ENCODE measurements at places on chromosomes 1 and 21. TPM values are rescaled to one million over a fixed set of nuclear protein-coding genes. Genes with fewer than 3 reads are reported as not detected.

DNA sequence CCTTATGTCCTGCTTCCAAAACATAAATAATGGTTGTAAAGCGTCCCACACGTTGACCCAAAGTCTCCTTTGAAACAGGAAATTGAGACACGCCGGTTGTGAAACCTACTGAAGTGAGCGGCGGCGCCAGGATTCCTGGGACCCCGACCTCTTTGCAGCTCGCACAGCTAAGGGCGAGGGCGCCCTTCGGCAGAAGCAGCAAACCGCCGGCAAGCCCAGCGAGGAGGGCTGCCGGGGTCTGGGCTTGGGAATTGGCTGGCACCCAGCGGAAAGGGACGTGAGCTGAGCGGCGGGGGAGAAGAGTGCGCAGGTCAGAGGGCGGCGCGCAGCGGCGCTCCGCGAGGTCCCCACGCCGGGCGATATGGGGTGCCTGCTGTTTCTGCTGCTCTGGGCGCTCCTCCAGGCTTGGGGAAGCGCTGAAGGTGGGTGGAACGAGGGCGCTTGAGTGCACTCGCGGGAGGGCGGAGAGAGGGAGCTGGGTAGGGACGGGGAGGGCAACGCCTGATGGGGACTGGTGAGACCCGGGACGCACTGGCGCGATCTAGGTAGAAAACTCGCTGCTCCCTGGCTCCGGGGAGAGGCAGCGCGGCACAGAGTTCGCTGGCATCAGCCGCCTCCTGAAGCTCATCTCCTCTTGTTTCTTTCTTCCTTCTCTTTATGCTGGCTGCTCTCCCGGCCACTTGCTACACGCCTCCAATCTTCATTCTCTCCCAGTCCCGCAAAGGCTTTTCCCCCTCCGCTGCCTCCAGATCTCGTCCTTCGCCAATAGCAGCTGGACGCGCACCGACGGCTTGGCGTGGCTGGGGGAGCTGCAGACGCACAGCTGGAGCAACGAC, at the start of gene CD1D:
TSS of gene CD1D (plus strand) at position 155 of the 836 bp plus-strand sequence. CDS start at position 362, 207 bp downstream.
- H3K36me3 ChIP-seq = no peaks in the 10 kb centered on the region
- peak; percentile 86 for DNase-seq
- H3K27me3 ChIP-seq = peaks cover 20% of the 10 kb centered on the region
- peaks cover 17% of the 10 kb centered on the region for H3K4me1 ChIP-seq
- peak within 1 kb of the TSS; percentile 56 for H3K4me3 ChIP-seq
- H3K27ac ChIP-seq = peak within 1 kb of the TSS; percentile 56

DNA sequence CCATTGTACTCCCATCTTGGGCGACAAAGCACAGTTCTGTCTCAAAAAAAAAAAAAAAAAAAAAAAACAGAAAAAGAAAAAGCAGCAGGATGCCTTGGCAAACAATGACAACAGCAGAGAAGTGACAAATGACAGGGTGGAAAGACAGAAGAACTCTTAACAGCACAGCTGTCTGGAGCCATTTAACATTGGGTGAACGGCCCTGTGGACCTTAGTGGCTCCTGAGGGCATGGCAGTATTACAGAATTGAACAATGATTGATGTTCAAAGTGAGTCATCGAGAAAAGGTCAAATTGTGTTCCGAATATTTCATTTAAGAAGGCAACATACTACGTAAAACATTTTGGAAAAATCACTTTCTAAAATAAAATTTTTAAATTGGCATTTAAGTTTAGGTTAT, 30.0 kb downstream of the DNASE2B start:
- H3K27ac ChIP-seq = no peak overlapping the region
- no peaks in the 10 kb centered on the region for H3K36me3 ChIP-seq
- H3K4me1 ChIP-seq = no peaks in the 10 kb centered on the region
- H3K27me3 ChIP-seq = no peaks in the 10 kb centered on the region
- no peak overlapping the region for H3K4me3 ChIP-seq
- DNase-seq = no peak

Gene OVAAL
- not detected for total RNA-seq

DNA sequence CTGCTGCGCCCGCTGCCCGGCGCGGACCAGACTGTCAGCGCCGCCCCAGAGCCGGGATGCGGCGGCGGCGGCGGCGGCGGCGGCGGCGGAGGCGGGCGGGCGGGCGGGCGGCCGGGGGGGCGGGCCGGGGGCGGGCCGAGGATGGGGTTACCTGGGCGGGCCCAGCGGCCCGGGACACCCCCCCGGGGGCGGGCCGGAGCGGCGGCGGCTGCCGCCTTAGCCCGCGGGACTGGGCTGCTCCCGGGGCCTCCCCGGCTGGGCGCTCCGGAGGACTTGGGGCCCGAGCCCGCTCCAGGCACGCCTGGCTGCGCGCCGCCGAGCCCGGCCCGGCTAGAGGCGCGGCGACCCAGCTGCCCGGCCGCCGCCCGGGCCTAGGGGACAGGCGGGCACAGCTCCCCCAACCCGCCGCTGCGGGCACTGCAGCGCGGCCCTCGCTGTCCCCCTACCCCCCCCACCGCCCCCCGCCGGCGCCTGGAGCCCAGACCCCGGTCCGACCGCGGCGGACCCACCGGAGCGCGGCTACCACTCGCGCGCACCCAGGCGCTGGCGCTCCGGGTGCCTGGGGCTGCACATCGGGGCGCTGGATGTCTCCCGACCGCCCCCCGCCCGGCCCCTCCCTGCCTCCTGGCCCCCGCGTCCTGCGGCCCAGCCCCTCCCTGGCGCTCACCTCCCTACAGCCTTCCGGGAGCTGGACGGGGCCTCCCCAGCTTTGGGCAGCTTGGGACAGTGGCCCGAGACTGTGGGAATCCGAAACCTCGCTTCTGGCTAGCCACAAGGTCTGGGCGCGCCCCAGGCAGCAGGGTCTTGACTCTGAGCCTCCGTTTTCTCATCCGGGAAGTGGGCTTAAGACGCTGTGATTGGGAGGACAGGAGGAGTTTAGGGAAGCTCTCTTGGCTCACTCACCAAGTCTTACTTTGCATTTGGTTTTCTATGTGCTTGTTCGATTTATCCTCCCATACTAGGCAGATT, at the start of gene WNT4:
TSS of gene WNT4 (minus strand) at position 33 of the 969 bp plus-strand sequence. CDS start 175 bp downstream, outside the sequence.
- H3K36me3 ChIP-seq = no peaks in the 10 kb centered on the region
- peaks cover 25% of the 10 kb centered on the region for H3K27me3 ChIP-seq
- DNase-seq = peak; percentile 81
- peaks cover 13% of the 10 kb centered on the region for H3K4me1 ChIP-seq
- no peak within 1 kb of the TSS for H3K27ac ChIP-seq

Gene DDAH1
- 51.3 TPM for total RNA-seq

DNA sequence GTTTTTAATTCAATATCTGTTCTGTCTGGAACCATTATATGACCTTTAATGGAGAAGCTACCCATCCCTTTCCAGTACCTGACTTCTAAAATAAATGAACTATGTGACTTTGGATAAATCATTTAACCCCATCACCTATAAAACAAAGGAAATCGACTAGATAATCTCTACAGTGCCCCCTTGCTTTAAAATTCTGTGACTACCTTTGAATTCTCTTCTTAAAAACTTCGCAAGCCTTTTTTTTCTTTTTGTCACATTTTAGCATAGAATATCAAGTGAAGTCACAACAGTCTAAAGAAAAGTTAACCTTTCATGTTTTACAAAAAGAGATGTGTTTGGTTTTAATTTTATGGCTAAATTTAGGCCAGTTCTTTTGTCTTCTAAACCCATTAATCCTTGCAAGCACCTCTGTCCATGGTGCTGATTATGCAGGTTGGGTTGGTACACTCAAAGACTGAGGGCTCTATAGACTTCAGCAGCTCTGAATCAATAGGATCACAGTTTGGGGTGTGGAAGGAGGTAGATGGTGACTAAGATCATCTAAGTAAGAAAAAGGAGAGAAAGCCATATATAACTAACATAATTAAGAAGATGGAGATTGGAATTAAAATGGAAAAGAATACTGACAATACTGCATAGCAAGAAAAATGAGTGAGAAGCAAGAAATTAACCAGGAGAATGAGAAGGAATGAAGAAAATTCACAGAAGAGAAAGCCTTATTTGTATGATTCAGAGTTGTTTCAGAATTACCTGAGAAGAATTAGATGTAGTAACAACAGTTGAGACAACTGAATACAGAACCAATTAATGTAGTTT, 59.2 kb downstream of the TBX15 start:
- H3K36me3 ChIP-seq = no peaks in the 10 kb centered on the region
- H3K4me3 ChIP-seq = no peak overlapping the region
- H3K27ac ChIP-seq = no peak overlapping the region
- DNase-seq = no peak
- H3K27me3 ChIP-seq = no peaks in the 10 kb centered on the region

- H3K36me3 ChIP-seq = no peaks in the 10 kb centered on the region
- H3K27me3 ChIP-seq = no peaks in the 10 kb centered on the region
- peaks cover 18% of the 10 kb centered on the region for H3K4me1 ChIP-seq
Measured at GRCh38 chr1:218459878-218460711, 115.0 kb downstream of the TGFB2 start.

GRCh38 chr1:198481661-198482060, 58.8 kb downstream of the ATP6V1G3 start:
- DNase-seq = no peak
- no peaks in the 10 kb centered on the region for H3K4me1 ChIP-seq
- H3K4me3 ChIP-seq = no peak overlapping the region
- no peaks in the 10 kb centered on the region for H3K27me3 ChIP-seq
- H3K36me3 ChIP-seq = no peaks in the 10 kb centered on the region

GRCh38 chr1:22105611-22106207, 37.2 kb downstream of the WNT4 start:
- peaks cover 26% of the 10 kb centered on the region for H3K36me3 ChIP-seq
- no peak overlapping the region for H3K4me3 ChIP-seq
- DNase-seq = no peak
- no peak overlapping the region for H3K27ac ChIP-seq
- H3K27me3 ChIP-seq = no peaks in the 10 kb centered on the region

- no peaks in the 10 kb centered on the region for H3K27me3 ChIP-seq
- DNase-seq = no peak
- no peaks in the 10 kb centered on the region for H3K4me1 ChIP-seq
- H3K36me3 ChIP-seq = peaks cover 65% of the 10 kb centered on the region
- H3K27ac ChIP-seq = no peak overlapping the region
Measured at GRCh38 chr1:201990427-201990826, 8.0 kb downstream of the RNPEP start.

DNA sequence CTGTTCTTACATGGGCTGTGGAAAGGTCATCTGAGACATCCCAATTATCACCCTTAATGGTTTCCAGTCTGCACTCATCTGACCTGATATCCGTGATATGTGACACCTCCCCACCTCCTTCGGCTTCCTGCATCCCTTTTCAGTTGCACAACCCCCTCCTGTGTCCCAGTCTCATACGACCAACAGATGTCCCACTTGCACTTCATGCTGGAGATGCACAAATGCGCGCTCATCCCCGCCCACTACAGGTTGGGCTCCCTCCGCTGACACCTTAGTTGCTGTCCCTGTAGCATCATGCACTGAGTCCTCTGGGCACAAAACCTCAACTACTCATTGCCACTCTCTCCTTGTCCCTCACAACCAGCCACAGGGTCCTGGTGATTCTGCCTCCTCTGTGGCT, 94.4 kb downstream of the MIS18A start:
- no peaks in the 10 kb centered on the region for H3K27me3 ChIP-seq
- no peak for DNase-seq
- H3K36me3 ChIP-seq = no peaks in the 10 kb centered on the region

DNA sequence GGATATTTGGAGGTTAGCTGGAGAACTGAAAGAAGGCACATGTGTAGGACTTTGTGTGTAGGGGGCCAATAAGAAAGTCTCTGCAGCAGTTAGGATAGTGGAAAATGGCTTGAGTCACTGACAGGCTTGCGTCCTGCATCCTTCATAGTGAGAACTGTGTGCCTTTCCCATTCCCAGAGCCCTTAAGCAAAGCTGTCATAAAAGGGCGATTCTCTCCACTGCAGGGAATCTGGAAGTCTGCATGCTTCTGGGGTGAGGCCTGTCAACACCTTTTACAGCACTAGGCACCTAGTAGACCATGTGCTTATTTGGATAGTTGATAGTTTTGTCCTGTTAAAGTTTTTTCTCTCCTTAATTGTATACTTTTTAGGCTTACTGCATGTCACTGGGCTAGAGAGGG, 39.4 kb upstream of the MACF1 start:
- no peaks in the 10 kb centered on the region for H3K27me3 ChIP-seq
- DNase-seq = no peak
- H3K4me1 ChIP-seq = peaks cover 46% of the 10 kb centered on the region
- H3K4me3 ChIP-seq = peak overlapping the region; percentile 47
- no peaks in the 10 kb centered on the region for H3K36me3 ChIP-seq
- H3K27ac ChIP-seq = peak overlapping the region; percentile 55

Gene PADI1
- total RNA-seq = not detected

- no peaks in the 10 kb centered on the region for H3K4me1 ChIP-seq
- no peak overlapping the region for H3K4me3 ChIP-seq
- no peaks in the 10 kb centered on the region for H3K27me3 ChIP-seq
- H3K36me3 ChIP-seq = no peaks in the 10 kb centered on the region
- no peak overlapping the region for H3K27ac ChIP-seq
Measured at GRCh38 chr1:114368560-114369255, 142.3 kb downstream of the TRIM33 start.

Gene SEMA6C
- total RNA-seq = 6.7 TPM

DNA sequence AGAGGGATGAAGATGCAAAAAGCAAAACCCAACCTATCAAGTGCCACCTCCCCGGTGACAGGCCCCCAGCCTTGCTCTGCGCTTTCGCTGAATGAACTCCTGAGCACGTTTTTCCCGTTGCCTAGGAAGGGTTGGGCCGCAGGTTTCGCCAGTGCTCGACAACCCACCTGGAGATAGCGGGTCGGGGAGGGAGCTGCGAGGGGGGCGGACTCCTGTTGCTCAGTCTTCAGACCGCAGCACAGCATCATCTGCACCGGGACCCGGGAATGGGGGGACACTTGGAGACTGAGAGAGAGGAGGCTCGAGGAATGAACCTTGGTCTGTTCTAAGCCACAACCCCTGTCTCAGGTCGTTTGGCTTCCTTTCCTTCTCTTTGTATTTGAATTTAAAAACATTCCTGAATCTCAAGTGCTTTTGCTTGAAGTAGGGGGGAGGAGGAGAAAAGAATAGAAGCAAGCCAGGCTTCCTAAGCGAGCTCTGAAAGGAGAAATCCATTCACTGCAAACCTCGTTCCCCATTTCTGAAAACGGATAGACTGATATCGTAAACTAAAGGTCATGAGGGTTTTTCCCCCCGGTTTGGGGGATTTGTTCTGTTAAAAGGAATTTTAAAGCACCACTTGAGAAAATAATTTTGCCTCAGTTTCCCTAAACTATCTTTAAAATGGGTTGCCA, 1.2 kb downstream of the AK5 start:
- H3K27ac ChIP-seq = no peak overlapping the region
- no peaks in the 10 kb centered on the region for H3K36me3 ChIP-seq
- H3K4me1 ChIP-seq = peaks cover 13% of the 10 kb centered on the region
- peaks cover 52% of the 10 kb centered on the region for H3K27me3 ChIP-seq
- no peak for DNase-seq

DNA sequence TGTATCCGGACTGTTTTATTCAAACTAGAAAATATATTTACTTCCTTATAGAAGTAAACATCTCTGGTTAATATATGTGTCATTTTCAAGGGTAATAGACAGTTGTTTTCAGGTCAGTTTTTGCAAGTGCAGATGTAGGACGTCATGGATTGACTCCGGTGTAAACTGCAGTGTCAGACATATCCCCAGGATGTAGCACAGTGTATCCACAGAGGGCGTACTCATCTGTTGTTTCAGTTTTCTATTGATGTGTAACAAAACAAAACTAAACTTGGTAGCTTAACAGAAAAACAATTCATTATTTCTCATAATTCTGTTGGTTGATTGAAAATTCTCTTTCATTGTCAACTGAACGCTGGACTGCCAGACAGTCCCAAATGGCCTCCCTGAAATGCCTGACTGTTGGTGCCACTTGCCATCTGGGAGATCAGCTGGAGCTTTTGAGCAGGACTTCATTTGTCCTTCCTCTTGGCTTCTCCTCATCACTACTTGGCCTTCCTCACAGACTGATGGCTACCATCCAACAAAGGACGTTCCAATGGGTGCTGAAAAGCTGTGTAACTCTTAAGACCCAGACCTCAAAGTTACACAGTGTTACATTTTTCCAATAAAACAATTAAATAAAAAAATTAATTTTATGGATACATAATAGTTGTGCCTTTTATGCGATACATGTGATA, 181.6 kb downstream of the NCAM2 start:
- no peak for DNase-seq
- H3K36me3 ChIP-seq = no peaks in the 10 kb centered on the region
- H3K27ac ChIP-seq = no peak overlapping the region
- H3K27me3 ChIP-seq = no peaks in the 10 kb centered on the region
- H3K4me3 ChIP-seq = no peak overlapping the region
